Uterine smooth muscle cell (primary cell): ENCODE measurements at places on chromosomes 5 and 9. TPM values are rescaled to one million over a fixed set of nuclear protein-coding genes. Genes with fewer than 3 reads are reported as not detected.

NME5 gene
- 1.7 and 3.4 TPM in 2 replicates for total RNA-seq

CA9 gene
- 0.44 and 8.6 TPM in 2 replicates for total RNA-seq

ANKRD20A1 gene
- total RNA-seq: 0.12 and 0.22 TPM in 2 replicates

PCBD2 gene
- total RNA-seq: 2.9 and 5.2 TPM in 2 replicates

ZNF658 gene
- total RNA-seq: 4.6 and 6.2 TPM in 2 replicates

ZNF879 gene
- total RNA-seq: 4.8 and 7.6 TPM in 2 replicates

ADCY2 gene
- under 0.01 and 0.22 TPM in 2 replicates for total RNA-seq

BTNL3 gene
- total RNA-seq: not detected in 2 replicates

LCN10 gene
- total RNA-seq: not detected in 2 replicates

INVS gene
- 35.4 and 36.5 TPM in 2 replicates for total RNA-seq

CRB2 gene
- total RNA-seq: not detected in 2 replicates

SH3GL2 gene
- 0.33 and 0.50 TPM in 2 replicates for total RNA-seq

PCDHA13 gene
- under 0.01 and 0.25 TPM in 2 replicates for total RNA-seq

PCDHA7 gene
- 0.22 and 0.87 TPM in 2 replicates for total RNA-seq

MIGA2 gene
- 26.6 and 27.3 TPM in 2 replicates for total RNA-seq

PPP3R2 gene
- total RNA-seq: not detected in 2 replicates

IER5L gene
- total RNA-seq: 41.9 and 74.2 TPM in 2 replicates

AIF1L gene
- 0.11 and 0.25 TPM in 2 replicates for total RNA-seq

ST6GALNAC4 gene
- 19.5 and 21.9 TPM in 2 replicates for total RNA-seq

TAF11L10 gene
- not detected in 2 replicates for total RNA-seq

DNAI1 gene
- total RNA-seq: 0.11 and 0.12 TPM in 2 replicates

INSL6 gene
- total RNA-seq: not detected in 2 replicates

IL31RA gene
- total RNA-seq: 1.2 and 1.7 TPM in 2 replicates

OSMR gene
- 52.6 and 59.1 TPM in 2 replicates for total RNA-seq

GABRA6 gene
- not detected in 2 replicates for total RNA-seq
